Breast epithelium (tissue), 4 donors: ENCODE measurements at places on chromosomes 4 and X. TPM values are rescaled to one million over a fixed set of nuclear protein-coding genes. Genes with fewer than 3 reads are reported as not detected.
A peak's percentile ranks its signal among the peaks of the same experiment; 100 is the strongest.

MAGEA11 gene
- total RNA-seq, result not detected

DNA sequence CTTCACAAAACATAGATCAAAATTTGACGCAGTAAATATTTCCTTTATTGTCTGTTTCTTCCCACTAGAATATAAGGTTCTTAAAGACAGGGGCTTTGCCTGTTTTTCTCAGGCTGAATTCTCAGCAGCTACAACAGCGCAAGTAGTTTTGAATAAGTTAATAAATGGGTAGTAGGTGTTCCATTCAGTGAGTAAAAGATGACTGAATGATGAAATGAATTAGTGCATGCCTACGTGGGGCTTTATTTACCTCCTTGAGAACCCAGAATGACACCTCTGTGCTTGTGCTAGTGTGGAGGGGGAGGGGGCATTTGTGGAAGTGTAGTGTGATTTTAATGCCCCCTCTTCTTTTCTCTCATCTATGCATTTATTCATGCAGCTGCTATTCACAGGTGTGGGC is 278.9 kb downstream of the FBXW7 start:
- H3K27me3 ChIP-seq, result no peaks in the 10 kb centered on the region
- H3K4me3 ChIP-seq, result no peak overlapping the region
- no peaks in the 10 kb centered on the region for H3K4me1 ChIP-seq
- H3K27ac ChIP-seq, result no peak overlapping the region

GRCh38 chrX:43747476-43747875 is 91.4 kb downstream of the MAOA start:
- no peaks in the 10 kb centered on the region for H3K36me3 ChIP-seq
- H3K27me3 ChIP-seq, result no peaks in the 10 kb centered on the region
- no peaks in the 10 kb centered on the region for H3K4me1 ChIP-seq
- no peak overlapping the region for H3K27ac ChIP-seq

DNA sequence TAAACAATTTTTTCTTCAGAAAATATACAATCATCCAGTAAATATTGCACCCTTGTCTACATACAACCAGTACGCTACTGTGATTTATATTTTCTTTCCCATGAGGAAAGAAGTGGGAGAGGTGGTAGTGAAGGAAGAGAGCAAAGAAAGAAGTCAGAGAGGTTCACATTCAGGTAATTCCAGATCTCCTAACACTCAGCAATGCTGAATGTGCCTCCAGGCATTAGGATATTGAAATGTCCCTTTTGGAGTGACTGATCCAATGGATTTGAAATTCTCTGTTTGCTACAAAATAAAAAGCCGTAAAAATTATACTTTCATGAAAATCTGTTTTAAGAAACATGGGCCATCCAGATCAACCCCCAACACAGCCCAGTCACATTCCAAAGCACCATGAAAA is 211.9 kb upstream of the NR3C2 start:
- no peak overlapping the region for H3K27ac ChIP-seq
- no peak for DNase-seq
- no peaks in the 10 kb centered on the region for H3K36me3 ChIP-seq
- no peaks in the 10 kb centered on the region for H3K27me3 ChIP-seq
- H3K4me3 ChIP-seq, result no peak overlapping the region
- no peaks in the 10 kb centered on the region for H3K4me1 ChIP-seq

RCHY1 gene
- total RNA-seq, result 23.6 TPM

GRCh38 chrX:27889878-27890277 is 82.1 kb downstream of the MAGEB10 start:
- no peaks in the 10 kb centered on the region for H3K36me3 ChIP-seq
- no peak overlapping the region for H3K4me3 ChIP-seq
- no peak for DNase-seq
- H3K4me1 ChIP-seq, result no peaks in the 10 kb centered on the region

DNA sequence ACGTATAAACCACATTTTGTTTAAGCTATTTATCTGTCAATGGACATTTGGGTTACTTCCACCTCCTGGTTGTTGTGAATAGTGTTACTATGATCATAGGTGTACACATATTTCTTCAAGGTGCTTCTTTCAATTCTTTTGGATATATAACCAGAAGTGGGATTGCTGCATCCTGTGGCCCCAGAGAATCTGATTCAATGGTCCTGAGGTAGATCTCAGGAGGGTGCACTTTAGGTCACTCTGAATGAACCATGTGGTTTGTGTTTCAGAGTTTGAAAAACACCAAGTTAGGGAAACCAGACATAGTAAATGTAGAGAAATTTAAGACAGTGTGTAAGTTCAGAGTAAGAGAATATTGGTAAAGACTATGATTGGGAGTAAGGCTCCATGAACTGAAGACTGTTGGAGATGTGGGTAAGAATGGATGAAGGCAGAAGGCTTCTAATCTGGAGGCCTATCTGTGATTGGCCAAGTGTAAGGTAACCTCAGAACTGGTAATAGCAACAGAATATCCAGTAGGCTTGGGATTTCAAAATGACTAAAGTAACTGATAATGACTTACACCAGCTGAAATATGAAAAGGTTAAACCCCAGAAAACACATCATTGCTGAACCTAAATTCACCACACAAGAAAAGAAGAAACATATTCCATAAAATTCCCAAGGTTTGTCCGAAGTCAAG is 236.9 kb downstream of the CAMK2D start:
- no peak overlapping the region for H3K27ac ChIP-seq
- no peaks in the 10 kb centered on the region for H3K27me3 ChIP-seq
- no peak overlapping the region for H3K4me3 ChIP-seq
- no peaks in the 10 kb centered on the region for H3K4me1 ChIP-seq
- no peak for DNase-seq

CLDN34 gene
- total RNA-seq, result not detected

GRCh38 chr4:156109943-156110900 is 156.6 kb upstream of the CTSO start:
- H3K36me3 ChIP-seq, result no peaks in the 10 kb centered on the region
- no peak overlapping the region for H3K4me3 ChIP-seq
- H3K27me3 ChIP-seq, result no peaks in the 10 kb centered on the region
- no peak for DNase-seq

- DNase-seq, result no peak
- no peak overlapping the region for H3K27ac ChIP-seq
- H3K4me1 ChIP-seq, result no peaks in the 10 kb centered on the region
- H3K27me3 ChIP-seq, result no peaks in the 10 kb centered on the region
- H3K4me3 ChIP-seq, result no peak overlapping the region
- no peaks in the 10 kb centered on the region for H3K36me3 ChIP-seq
Measured at GRCh38 chr4:152415980-152416379, 119.9 kb downstream of the FBXW7 start.

GAB1 gene
- total RNA-seq, result 38.7 TPM

- H3K27me3 ChIP-seq, result no peaks in the 10 kb centered on the region
- peak overlapping the region; percentile 20 for H3K27ac ChIP-seq
- H3K4me3 ChIP-seq, result no peak overlapping the region
- no peaks in the 10 kb centered on the region for H3K36me3 ChIP-seq
Measured at GRCh38 chr4:33060674-33061542, 2340.7 kb downstream of the PCDH7 start.

TMEM255A gene
- total RNA-seq, result 1.3 TPM

GRCh38 chr4:185718578-185719499 is 93.2 kb downstream of the SORBS2 start:
- no peaks in the 10 kb centered on the region for H3K36me3 ChIP-seq
- H3K27me3 ChIP-seq, result no peaks in the 10 kb centered on the region
- no peak for DNase-seq
- no peak overlapping the region for H3K4me3 ChIP-seq

- H3K27ac ChIP-seq, result no peak overlapping the region
- DNase-seq, result no peak
- H3K4me3 ChIP-seq, result no peak overlapping the region
Measured at GRCh38 chrX:95893636-95894035, 791.0 kb upstream of the DIAPH2 start.

DNA sequence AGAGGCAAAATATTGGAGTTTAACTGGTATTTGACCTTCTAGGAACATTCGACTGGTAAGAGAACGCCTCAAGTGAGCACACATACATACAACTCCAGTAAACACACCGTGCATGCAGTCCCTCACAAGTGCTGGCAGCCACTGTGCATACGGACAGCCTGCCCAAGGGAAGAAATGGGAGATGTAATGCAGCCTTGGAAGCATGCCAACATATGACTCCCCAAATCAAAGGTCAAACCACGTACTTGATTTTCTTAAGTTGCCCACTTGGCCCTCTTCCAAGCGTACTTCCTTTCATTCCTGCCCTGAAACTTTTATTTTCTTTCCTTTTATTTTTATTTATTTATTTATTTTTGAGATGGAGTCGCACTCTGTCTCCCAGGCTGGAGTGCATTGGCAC is 206.6 kb downstream of the SPRY1 start:
- no peaks in the 10 kb centered on the region for H3K27me3 ChIP-seq
- H3K4me3 ChIP-seq, result no peak overlapping the region
- H3K4me1 ChIP-seq, result no peaks in the 10 kb centered on the region
- DNase-seq, result no peak
- H3K36me3 ChIP-seq, result no peaks in the 10 kb centered on the region

DNA sequence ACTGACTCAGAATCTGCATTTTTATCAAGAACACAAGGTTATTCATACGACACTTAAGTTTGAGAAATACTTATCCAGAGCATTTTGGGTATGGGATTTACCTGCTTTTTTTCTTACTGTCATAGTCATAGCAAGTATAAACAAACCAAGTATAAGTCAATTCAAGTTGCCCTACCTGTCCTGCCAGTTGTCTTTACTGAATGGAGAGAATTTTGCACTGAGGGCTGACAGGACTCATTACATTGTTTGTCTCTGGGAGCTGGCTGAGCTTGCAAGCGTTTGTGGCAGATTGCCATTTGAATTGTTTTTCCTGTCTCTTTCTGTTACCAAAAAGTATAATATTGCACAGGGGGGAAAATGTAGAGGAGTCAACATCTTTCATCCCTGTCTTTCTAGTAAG is 278.9 kb upstream of the MAGEC2 start:
- no peaks in the 10 kb centered on the region for H3K36me3 ChIP-seq
- H3K4me1 ChIP-seq, result no peaks in the 10 kb centered on the region
- no peaks in the 10 kb centered on the region for H3K27me3 ChIP-seq
- no peak overlapping the region for H3K27ac ChIP-seq

GRCh38 chr4:118348886-118349285 is 3.9 kb downstream of the PRSS12 start:
- DNase-seq, result no peak
- H3K27me3 ChIP-seq, result peaks cover 8% of the 10 kb centered on the region
- no peaks in the 10 kb centered on the region for H3K36me3 ChIP-seq
- no peak overlapping the region for H3K27ac ChIP-seq
- no peaks in the 10 kb centered on the region for H3K4me1 ChIP-seq
- no peak overlapping the region for H3K4me3 ChIP-seq

DNA sequence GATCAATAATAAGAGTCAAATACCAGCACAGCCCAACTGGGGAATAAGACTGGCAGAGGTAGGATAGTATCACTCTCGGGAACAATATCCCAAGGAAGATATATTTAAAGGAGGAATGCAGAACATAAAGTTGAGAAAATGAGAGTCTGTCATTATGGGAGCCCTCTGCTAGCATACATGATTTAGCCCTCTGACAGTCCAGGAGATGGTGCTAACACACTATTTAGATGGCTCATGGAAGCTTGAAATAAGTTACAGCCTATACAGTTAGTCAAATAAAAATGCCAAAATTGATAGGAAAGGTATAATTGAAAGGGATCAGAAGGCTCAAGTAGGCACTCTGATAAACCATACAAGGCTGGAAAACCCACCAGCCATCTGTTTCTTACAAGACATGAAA is 201.0 kb upstream of the NEIL3 start:
- H3K27ac ChIP-seq, result no peak overlapping the region
- DNase-seq, result no peak
- no peak overlapping the region for H3K4me3 ChIP-seq
- no peaks in the 10 kb centered on the region for H3K4me1 ChIP-seq
- H3K27me3 ChIP-seq, result no peaks in the 10 kb centered on the region
- H3K36me3 ChIP-seq, result no peaks in the 10 kb centered on the region

GRCh38 chr4:61866378-61867030 is 666.4 kb downstream of the ADGRL3 start:
- no peak overlapping the region for H3K27ac ChIP-seq
- no peaks in the 10 kb centered on the region for H3K27me3 ChIP-seq
- DNase-seq, result no peak

- no peaks in the 10 kb centered on the region for H3K27me3 ChIP-seq
- no peaks in the 10 kb centered on the region for H3K4me1 ChIP-seq
- no peak for DNase-seq
- no peaks in the 10 kb centered on the region for H3K36me3 ChIP-seq
- peak overlapping the region; percentile 10 for H3K27ac ChIP-seq
Measured at GRCh38 chr4:184802697-184803015, 23.1 kb downstream of the ACSL1 start.

GRCh38 chr4:15648600-15648999 is 6.6 kb downstream of the FBXL5 start:
- no peaks in the 10 kb centered on the region for H3K36me3 ChIP-seq
- H3K4me3 ChIP-seq, result no peak overlapping the region
- H3K27ac ChIP-seq, result peak overlapping the region; percentile 11

MAEA gene
- 76.7 TPM for total RNA-seq
